ENCODE measurements at places on chromosomes 7 and 10. TPM values are rescaled to one million over a fixed set of nuclear protein-coding genes. Genes with fewer than 3 reads are reported as not detected.

Gene PPP1R17
- polyA plus RNA-seq, result not detected

Gene ASAH2
- polyA plus RNA-seq, result 1.5 TPM

Gene NKX2-3
- polyA plus RNA-seq, result not detected

Gene CALY
- not detected for polyA plus RNA-seq

Gene ACTL6B
- polyA plus RNA-seq, result not detected

Gene RAMP3
- polyA plus RNA-seq, result not detected

Gene DYDC2
- not detected for polyA plus RNA-seq

Gene EPO
- polyA plus RNA-seq, result not detected

Gene FAM25C
- polyA plus RNA-seq, result not detected

Gene TUBB8
- 0.59 TPM for polyA plus RNA-seq

Gene ZNF117
- 2.4 TPM for polyA plus RNA-seq

Gene SPDYE11
- 0.19 TPM for polyA plus RNA-seq

Gene ANKRD2
- not detected for polyA plus RNA-seq

Gene C10orf53
- not detected for polyA plus RNA-seq

Gene ZNF736
- 4.6 TPM for polyA plus RNA-seq

Gene CH25H
- polyA plus RNA-seq, result not detected

Gene TMEM270
- polyA plus RNA-seq, result not detected

Gene TMEM254
- polyA plus RNA-seq, result 29.4 TPM

Gene MKI67
- 0.59 TPM for polyA plus RNA-seq

Gene ATG9B
- polyA plus RNA-seq, result 11.2 TPM

Gene SH2D4B
- not detected for polyA plus RNA-seq

Gene MPP7
- 2.3 TPM for polyA plus RNA-seq

Gene ADAMTS14
- not detected for polyA plus RNA-seq

Gene CYP26A1
- polyA plus RNA-seq, result not detected

Gene MYPN
- not detected for polyA plus RNA-seq

Gene FAM25A
- polyA plus RNA-seq, result not detected

Gene TBX20
- polyA plus RNA-seq, result not detected

Gene BMPR1A
- polyA plus RNA-seq, result 5.0 TPM

Gene MYO3A
- 0.15 TPM for polyA plus RNA-seq

Gene TCTN3
- polyA plus RNA-seq, result 55.4 TPM

Gene PPIF
- 20.8 TPM for polyA plus RNA-seq

All from IgD-negative memory B cell (primary cell).